Stimulated activated CD4-positive, alpha-beta T cell treated with anti-CD3 and anti-CD28 coated beads, Interleukin-15, amount 100 ng/mL, for 48 hours (primary cell): ENCODE measurements at places on chromosomes 5 and 9.

GRCh38 chr9:15485836-15486666 lies 24.7 kb downstream of the PSIP1 start:
- DNase-seq, result no peak

GRCh38 chr5:137563301-137563645 lies 64.1 kb upstream of the SPOCK1 start:
- no peak for DNase-seq

GRCh38 chr5:141590127-141590526 lies 28.7 kb downstream of the DIAPH1 start:
- DNase-seq, result no peak

DNA sequence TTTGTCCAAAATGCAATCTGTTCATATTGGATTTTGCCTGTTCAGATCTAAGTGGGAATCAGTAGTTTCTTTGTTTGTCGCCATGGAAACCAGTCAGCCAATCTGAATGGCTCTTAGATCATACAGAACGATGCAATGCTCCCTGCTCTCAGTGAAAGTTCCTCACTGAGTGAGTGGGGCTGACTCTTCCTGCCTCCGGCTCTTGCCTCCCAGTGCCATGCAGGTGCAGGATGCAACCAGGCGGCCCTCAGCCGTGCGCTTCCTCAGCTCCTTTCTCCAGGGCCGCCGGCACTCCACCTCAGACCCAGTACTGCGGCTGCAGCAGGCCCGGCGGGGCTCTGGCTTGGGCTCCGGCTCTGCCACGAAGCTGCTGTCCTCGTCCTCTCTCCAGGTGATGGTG lies at the start of gene PTPDC1:
PTPDC1 (plus strand) TSS at position 151 of the 400 bp plus-strand sequence; CDS start at position 218, 67 bp downstream.
- DNase-seq, result no peak

GRCh38 chr5:172862165-172862801 lies 28.2 kb downstream of the ERGIC1 start:
- no peak for DNase-seq

DNA sequence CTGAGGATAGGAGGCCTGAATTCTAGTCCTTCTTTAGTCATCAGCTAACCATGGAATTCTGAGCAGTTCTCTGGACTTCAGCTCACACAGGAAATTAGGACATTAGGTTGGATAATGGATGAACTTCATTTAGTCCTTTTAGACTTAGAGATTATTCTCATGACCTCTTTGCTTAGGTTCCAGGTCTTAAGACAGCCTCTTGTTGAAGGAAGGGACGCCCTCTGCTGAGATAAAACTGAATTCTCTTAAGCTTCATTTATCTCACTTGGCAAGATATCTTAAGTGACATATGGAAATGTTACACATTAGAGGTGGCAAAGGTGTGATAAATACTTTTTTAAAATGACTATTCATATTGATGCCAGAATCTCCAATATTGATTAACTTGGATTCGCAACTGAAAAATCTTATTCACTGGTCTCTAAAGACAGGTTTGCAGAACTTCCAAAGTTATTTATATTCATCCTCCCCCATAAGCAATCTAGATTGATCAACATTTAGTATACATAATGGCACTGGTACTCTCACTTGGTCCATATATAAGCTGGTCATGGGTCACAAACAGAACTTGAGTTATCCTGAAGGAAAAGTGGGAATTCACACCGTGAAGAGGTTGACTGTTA lies 16.9 kb upstream of the ZNF366 start:
- no peak for DNase-seq

- DNase-seq, result no peak
These were observed 7.1 kb downstream of the RAPGEF1 start for GRCh38 chr9:131732636-131733289.
